ENCODE measurements at places on chromosomes 3 and 15.

- peak; percentile 85 for DNase-seq
Measured at GRCh38 chr3:54967731-54968161, 39.9 kb upstream of the LRTM1 start.

- no peak for DNase-seq
Measured at GRCh38 chr3:196778755-196779154, 39.1 kb downstream of the PAK2 start.

DNA sequence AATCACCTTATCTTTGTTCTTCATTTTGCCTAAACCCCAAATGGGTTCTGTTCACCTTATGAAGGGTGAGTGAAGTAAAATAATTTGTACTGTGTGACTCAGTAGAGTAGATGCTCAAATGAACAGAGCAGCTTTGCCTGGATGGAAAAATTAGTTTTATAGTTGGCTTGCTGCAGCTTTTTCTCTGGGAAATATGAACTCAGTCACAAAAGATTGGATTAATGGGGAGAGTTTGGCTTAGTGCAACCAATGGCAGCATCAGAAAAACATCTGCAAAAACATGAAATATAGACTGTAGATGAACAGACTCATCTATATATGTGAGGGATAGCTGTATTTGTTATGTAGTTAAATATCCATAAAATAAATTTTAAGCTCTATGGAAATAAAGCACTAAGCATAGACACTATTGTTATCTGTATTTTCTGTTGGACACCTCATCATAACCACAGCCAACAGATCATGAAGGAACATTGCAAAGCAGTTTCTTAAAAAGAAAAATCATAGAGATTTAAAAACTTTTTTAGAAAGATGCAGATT is 181.3 kb downstream of the ECT2 start:
- DNase-seq: no peak

DNA sequence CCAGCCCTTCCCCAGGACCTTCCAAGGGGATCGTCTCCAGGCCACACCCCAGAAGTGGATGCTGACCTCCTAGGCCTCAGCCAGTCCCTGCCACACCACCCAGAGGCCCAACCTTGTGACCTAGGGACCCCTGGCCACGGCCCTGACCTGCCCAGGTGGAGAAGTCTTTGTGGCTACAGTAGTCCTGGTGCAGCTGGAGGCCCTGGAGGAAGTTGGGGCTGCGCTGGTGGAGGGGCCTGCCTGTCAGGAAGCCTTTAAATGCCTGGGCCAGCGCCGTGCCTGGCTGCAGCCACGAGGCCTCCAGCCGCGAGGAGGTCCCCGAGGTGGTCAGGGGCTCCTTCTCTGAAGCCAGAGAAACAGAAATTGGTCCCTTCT is 23.4 kb downstream of the PLA2G4D start:
- no peak for DNase-seq

DNA sequence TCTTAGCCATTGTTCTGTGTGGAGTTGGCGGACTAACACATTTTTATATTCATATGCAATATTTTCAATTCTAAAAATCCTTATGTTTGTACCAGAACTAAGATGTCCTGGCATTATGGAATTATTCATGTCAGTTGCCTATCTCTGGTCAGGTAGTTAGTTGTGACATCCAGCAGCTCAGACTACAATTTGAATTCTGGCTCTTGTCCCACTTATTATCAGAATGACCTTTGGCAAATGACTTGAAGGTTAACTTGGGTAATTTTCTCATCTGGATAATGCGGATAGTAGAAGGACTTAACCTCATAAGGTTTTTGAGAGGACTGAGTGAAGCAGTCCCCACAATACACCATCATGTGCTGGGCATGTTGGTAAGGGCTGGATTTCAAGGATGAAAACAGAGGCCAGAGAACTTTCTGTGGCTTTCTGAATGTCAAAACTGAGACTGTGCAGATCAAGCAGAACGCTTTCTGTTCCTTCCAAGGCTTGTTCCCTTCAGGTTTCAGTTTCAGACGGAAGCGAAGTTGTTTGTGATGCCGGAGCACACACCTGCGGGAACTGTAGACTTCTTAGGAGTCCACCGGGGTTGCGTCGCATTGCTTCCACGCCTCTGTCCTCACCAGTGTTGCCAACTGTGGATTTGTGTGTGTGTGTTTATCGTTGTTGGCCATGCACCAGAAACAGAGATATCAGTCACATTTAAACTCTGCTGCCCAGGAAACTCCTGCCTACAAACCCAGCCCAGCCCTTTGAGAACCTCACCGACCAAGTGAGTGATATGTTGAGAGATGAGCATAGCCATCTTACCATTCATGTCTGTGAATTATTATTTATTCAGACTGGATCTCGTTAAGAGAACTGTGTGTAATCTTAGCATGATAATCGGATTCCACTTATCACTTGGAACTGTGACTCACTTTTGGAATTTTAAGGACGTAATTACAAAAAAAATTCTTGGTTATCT is 76.0 kb downstream of the PTPRG start:
- no peak for DNase-seq

DNA sequence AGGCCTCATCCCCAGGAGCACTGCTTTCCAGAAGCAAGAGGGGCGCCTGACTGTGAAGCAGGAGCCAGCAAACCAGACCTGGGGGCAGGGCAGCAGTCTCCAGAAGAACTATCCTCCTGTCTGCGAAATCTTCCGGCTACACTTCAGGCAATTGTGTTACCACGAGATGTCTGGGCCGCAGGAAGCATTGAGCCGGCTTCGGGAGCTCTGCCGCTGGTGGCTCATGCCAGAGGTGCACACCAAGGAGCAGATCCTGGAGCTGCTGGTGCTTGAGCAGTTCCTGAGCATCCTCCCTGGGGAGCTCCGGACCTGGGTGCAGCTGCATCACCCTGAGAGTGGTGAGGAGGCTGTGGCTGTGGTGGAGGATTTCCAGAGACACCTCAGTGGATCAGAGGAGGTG is 2.1 kb downstream of the ZKSCAN7 start:
- no peak for DNase-seq

DNA sequence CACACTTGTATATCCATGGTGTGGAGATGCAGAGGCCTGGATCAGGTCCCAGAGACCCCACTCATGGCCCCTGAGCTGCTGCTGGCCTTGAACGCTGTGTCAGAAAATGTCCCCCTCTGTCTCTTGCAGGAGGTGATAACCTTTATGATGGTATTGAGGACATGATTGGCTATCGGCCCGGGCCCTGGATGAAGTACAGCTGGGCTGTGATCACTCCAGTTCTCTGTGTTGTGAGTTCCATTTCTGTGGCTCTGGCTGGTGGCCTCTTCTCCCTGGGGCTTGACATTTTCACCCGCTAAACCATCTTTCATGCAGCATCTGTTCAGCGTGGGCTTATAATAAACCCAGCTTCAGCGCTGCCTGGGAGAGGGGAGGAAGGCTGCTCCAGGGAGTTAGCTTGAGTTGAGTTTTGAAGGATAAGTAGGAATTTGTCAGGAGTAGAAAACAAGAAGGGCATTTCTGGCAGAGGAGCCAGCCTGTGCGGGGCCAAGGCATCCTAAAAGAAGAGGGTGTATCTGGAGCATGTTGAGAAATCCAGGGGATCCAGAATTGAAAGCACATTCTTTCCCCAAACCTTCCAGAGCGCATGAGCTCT is 61.1 kb downstream of the GRIP2 start:
- DNase-seq: no peak

GRCh38 chr15:96627031-96627568 is 296.6 kb downstream of the NR2F2 start:
- DNase-seq: no peak

- DNase-seq: no peak
Measured at GRCh38 chr15:83300826-83301225, 16.4 kb upstream of the BNC1 start.

DNA sequence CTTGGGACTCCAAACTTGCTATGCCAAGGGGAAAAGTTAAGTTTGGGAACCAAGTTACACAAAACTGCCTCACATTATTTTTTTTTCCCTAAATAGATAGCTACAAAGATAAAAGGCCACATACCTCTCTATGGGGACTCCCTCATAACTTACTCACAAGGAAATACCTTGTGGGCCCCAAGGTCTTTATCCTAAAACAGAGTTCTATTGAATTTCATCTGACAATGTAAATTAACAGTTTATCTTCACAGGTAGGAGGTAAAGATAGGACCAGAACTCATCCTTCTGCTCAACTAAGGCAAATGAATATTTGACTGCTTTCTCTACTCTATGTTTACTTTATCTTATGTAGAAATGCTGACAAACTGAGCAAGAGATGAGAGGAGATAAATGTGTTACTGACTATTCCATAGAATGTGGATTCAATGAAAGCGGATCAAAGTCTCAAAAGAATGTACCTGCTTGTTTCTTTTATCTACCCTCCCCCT is 1278.0 kb downstream of the OTOL1 start:
- no peak for DNase-seq

- DNase-seq: peak; percentile 91
Measured at GRCh38 chr3:42036483-42036823, 54.7 kb upstream of the TRAK1 start.

GRCh38 chr3:177715980-177716379 is 518.7 kb upstream of the TBL1XR1 start:
- DNase-seq: no peak

- DNase-seq: no peak
Measured at GRCh38 chr3:109921509-109921908, 584.2 kb upstream of the DPPA4 start.

DNA sequence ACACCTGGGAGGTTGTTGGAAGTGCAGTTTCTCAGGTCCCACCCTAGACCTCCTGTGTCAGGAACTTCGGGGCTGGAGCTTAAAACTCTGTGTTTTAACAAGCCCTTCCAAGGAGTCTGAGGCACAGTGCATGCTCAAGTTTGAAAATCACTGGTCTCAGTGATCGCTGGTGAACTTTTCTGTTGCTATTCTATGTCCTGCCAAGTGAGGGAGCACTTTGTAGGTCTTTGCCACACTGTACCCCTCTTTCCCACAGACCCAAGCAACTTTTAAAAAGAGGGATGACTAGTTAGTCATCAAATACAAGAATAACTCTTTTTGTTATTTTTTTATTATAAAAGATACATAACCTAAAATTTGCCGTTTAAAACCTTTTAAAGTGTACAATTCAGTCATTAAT is 133.7 kb downstream of the AGBL1 start:
- no peak for DNase-seq

DNA sequence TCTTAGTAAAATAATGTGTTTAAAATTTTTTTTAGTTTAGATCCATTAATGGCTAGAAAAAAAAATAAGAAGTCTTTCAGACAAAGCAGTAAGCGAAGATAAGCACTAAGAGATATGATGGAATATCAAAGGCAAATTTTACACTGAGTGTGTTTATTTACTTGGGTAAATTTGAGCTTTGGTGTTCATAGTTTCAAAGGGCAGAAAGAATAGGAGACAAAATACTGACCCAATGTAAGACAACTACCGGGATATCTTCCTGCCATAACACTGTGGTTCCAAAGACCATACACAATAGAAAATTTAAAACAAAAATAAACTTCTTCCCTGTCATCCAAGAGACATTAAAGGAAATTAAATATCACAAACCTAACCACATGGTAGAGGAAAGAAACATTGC is 25.5 kb upstream of the TP63 start:
- DNase-seq: no peak

DNA sequence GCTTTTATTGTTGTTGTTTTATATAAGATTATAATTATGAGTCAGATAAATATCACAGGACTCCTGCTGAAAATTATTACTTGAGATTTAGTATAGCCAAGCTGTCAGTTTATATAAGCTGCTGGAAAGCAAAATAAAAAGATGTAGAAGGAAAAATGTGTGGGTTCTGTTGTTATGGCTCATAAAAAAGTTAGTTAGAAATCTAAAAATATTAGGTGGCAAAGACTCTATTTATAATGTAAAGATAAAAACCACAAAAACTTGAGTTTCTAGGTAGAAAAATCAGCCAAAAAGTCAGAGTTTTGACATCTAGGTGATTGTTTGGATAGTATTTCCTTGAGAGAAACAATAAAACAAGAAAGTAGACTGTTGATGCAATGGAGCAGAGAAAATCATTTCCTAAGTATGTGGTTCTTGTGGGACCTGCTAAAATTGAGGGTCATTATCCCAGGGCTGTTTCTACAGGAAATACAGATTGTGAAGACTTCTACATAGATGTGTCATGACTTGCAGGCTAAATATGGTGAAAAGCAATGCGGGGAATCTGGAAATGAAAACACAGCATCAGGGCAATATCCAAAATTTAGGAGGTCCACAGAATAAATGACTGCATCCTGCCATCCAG is 1109.6 kb upstream of the CADM2 start:
- DNase-seq: no peak

DNA sequence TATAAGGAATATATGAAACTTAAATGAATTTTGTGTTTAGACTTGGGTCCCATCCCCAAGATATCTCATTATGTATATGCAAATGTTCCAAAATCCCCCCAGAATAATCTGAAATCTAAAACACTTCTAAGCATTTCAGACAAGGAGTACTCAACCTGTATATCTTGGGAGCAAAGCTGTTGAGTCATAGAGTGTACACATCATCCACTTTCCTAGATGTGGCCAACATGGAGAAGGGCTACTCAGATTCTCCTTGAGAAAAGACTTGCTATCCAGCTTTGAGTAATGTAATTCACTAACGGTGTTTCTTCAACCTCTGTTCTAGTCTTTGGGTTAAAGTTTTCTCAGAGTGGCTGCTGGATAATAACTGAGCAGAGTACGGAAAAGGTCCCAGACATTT is 215.5 kb upstream of the POU1F1 start:
- DNase-seq: no peak

GRCh38 chr15:88738796-88739195 is 64.4 kb upstream of the ACAN start:
- DNase-seq: no peak

DNA sequence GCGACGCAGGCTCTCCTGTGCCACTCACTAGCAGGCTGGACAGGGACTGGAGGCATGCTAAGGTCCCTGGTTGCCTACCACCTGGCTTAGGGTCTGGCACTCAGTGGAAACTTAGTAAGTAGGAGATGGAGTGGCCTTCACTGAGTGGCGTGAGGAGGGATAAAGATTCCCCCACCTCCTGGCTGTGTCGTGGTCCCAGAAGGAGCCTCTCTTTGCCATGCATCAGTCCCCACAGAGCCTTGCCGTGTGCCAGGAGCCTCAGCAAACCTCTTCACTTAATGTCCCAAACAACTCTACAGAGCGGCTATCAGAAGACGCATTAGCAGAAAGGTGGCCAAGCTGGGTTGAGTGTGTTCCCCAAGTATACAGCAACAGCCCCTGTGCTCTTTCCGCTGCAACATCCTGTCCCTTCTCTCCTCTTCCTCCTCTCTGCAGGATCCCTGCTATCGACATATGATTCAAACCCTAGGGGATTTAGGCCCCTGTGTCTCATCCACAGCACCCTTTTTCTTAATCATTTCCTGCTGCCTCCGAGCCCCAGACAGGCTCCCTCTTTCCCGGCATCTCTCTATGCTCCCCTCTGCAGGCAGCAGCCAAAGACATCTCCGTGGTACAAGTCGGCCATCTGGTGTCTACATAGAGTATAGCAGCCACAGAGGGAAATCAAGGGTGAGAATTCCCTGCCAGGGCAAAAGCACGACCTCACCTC is 66.7 kb downstream of the SLC6A1 start:
- peak; percentile 61 for DNase-seq

GRCh38 chr3:162077108-162077507 is 580.5 kb downstream of the OTOL1 start:
- no peak for DNase-seq

GRCh38 chr3:114584734-114585371 is 291.0 kb downstream of the TIGIT start:
- DNase-seq: no peak

Data from inflammatory macrophage (primary cell).